ENCODE measurements at places on chromosomes 3 and 15. TPM values are rescaled to one million over a fixed set of nuclear protein-coding genes. Genes with fewer than 3 reads are reported as not detected.

SPESP1 gene
- 1.3 TPM for total RNA-seq

GRCh38 chr3:126211569-126211968 is 31.2 kb upstream of the ALDH1L1 start:
- no peak for DNase-seq
- no peak overlapping the region for H3K27ac ChIP-seq
- H3K4me1 ChIP-seq = peaks cover 2% of the 10 kb centered on the region
- no peak overlapping the region for H3K4me3 ChIP-seq
- H3K27me3 ChIP-seq = peaks cover 49% of the 10 kb centered on the region

GRCh38 chr3:66353530-66353929 is 132.7 kb downstream of the SLC25A26 start:
- H3K36me3 ChIP-seq = peaks cover 13% of the 10 kb centered on the region
- H3K27ac ChIP-seq = no peak overlapping the region
- DNase-seq = no peak
- peaks cover 9% of the 10 kb centered on the region for H3K4me1 ChIP-seq

- H3K27ac ChIP-seq = no peak overlapping the region
- peaks cover 7% of the 10 kb centered on the region for H3K27me3 ChIP-seq
- DNase-seq = no peak
Measured at GRCh38 chr15:62979252-62979651, 63.3 kb upstream of the TPM1 start.

GRCh38 chr3:122623031-122623829 is 45.8 kb downstream of the PARP15 start:
- DNase-seq = no peak
- no peaks in the 10 kb centered on the region for H3K4me1 ChIP-seq
- H3K27ac ChIP-seq = no peak overlapping the region
- no peak overlapping the region for H3K4me3 ChIP-seq

DNA sequence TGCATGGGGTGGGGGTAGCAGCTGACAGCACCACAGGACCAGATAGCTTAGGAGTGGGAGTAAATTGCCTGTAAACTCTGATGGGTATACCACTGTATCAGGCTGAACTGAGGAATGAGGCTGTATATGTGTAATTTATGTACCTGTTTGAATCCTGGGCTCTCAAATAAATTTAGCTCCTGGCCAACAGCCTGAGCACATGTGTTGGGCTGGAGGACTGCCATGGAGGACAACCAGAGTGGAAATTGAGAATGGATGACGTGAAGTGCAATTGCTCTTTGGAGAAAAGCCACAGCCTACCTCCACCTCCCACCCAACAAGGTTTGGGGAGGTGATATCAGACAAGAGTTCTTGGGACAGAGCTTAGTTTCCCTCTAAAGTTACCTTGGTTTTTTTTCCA is 328.6 kb upstream of the PROK2 start:
- no peaks in the 10 kb centered on the region for H3K36me3 ChIP-seq
- no peak for DNase-seq
- no peaks in the 10 kb centered on the region for H3K4me1 ChIP-seq

DNA sequence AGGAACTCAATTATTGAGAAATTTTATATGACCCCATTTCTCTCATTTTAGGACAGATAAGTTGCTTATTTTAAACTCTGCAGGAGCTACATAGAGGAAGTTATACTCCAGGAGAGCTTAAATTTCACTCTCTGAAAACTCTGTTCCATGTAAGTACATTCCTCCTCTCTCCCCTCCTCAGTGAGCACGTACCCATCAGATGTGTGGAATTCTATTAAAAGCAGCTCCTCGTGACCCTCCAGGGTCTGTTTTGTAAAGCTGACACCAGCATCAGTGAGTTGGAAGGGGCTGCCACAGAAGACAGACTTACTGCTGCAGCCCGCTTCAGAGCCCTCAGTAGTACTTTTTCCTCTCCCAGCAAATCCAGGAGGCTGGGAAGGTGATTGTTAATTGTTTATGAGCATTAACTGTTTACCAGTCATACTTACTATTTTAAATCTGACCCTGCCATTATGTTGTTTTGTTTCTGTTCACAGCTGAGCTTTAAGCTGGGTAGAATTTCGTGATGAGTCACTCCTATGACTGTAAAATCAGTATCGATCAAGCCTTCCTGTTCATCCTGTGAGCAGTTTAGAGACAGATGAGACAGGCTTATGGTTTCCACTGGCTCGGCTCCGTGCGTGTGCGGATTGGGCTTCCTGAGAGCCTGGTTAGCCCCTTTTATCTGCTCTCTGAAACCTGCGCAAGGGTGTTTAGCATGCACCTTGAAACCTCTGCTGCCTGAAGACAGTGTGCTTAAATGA is 20.4 kb downstream of the IGF1R start:
- H3K4me1 ChIP-seq = peaks cover 79% of the 10 kb centered on the region
- no peaks in the 10 kb centered on the region for H3K27me3 ChIP-seq
- DNase-seq = peak; percentile 81
- peak overlapping the region; percentile 80 for H3K27ac ChIP-seq

All from activated CD4-positive, alpha-beta T cell treated with anti-CD3 and anti-CD28 coated beads for 36 hours (primary cell).